Retina (tissue), 1 donor: ENCODE measurements at places on chromosomes 2 and 18.

GRCh38 chr2:207694811-207695281 is 16.6 kb upstream of the CCNYL1 start:
- DNase-seq: no peak

GRCh38 chr2:68936889-68937288 is 15.8 kb downstream of the GKN2 start:
- no peak for DNase-seq

DNA sequence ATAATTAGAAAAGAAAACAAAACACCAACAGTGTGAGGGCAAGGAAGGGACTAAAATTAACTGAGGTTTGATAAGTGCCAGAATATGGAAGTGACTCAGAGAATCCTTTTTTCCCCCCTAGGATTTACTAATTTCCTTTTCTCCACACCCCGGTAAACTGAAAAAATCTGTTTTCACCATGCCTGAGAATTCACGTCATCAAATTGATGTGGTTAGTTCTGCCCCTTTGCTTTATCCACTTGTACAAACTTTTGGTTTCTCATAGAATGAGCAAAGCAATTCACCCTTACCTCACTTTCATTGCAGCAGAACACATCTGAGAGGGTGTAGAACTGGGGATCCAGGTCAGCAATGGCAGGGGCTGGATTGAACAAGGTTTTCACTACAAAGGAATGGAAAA is 57.8 kb downstream of the RBKS start:
- DNase-seq: no peak

DNA sequence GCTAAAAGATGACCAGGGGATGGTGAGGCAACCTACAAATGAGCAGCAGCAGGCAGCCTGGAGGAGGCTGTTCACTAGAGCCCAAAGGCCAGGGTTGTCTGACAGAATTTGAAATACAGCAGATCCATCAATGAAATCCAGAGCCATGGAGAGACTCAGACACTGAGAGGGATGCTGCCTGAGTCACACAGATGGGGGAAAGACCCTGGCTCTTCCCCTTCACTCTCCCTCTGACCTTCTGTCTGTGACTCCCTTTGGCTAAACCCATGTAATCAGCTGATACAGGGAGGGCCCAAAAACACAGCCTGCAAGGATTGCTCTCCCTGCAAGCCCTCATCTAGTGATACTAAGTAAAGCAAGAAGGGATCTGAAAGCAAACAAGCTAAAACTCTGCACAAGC is 166.5 kb upstream of the SPOPL start:
- DNase-seq: no peak
